ENCODE measurements at places on chromosomes 13 and 19. TPM values are rescaled to one million over a fixed set of nuclear protein-coding genes. Genes with fewer than 3 reads are reported as not detected.

The ZNF90 gene
- total RNA-seq: 0.59 TPM

The EBI3 gene
- total RNA-seq: 0.92 TPM

The ATP8B3 gene
- total RNA-seq: 0.89 TPM

The TTYH1 gene
- total RNA-seq: 1.6 TPM

The ZNF420 gene
- 8.4 TPM for total RNA-seq

The CYP2F1 gene
- not detected for total RNA-seq

The EEF1AKMT1 gene
- 9.1 TPM for total RNA-seq

The GSX1 gene
- total RNA-seq: not detected

The GAMT gene
- 92.5 TPM for total RNA-seq

The KLK6 gene
- total RNA-seq: not detected

- no peak for DNase-seq
Observed at GRCh38 chr13:32426191-32426989, 1.5 kb downstream of the N4BP2L1 start.

DNA sequence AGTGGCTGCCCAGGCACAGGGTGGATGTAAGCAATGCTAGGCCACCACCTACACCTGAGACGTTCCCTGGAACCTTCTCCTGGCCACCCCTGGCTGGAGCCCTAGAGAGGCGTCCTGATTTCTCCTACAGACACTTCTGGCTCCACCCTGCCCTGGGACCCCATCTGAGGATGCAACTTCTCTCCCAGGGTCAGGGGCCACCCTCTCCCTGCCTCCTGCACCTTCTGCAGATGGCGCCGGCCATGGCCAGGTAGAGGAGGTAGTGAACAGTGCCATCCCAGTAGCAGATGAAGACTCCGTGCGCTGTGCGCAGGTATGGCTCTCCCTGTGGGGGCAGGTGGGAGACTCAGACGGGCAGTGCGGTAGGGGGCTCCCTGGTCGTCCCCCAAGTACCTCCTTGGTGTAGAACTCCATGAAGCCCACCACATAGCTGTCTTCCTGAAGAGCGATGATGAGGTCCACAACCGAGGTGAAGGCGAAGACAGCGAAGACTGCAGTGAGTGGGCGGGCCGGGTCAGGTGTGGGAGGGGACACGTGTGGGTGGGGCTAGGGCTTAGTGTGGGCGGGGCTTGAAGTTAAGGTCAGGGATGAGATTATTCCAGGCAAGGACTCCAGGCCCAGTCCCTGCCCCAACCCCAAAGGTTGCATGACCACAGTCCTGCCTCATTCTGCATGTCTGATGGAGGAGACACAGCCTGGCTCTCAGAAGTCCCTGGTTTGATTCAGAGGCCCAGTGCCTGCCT, 3.0 kb downstream of the TM6SF2 start:
- DNase-seq: no peak

DNA sequence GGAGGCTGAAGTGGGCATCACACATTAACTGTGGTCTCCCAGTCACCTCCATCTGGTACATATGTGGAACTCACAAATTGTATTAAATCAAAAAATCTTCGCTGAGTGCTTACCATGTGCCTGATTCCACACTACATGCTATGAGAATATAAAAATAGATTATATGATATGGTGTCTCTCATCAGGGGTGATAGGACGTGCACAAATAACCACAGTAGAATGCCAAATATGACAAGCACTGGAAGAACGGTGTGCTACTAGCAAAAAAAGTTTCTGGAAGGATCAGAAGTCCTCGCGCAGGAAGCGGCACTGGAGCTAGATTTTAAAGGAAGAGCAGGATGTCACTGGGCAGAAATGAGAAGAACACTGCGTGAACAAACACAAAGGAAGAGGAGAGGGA, 62.3 kb downstream of the TBC1D4 start:
- DNase-seq: no peak

DNA sequence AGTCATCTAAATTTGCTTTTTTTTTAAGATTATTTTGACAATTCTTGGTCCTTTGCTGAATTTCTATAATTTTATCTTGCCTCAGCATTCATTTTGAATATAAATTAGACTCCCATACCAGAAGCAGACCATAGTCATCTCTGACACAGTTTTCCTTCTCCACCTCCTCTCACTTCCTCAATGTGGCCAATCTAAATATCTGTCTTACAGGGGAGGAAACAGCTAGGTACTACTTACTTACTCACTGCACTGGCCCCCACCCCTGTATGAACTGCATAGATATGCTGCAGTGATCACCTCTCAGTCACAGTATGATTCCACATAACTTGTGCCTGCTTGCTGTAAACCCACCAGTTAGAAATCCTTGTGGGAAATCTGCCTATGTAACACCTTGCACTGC, 665.6 kb downstream of the FGF9 start:
- DNase-seq: no peak

- no peak for DNase-seq
Observed at GRCh38 chr13:32476021-32476731, 48.2 kb upstream of the N4BP2L1 start.

- DNase-seq: peak; percentile 46
Observed at GRCh38 chr13:112894673-112895481, 74.1 kb upstream of the MCF2L start.

- peak; percentile 27 for DNase-seq
Observed at GRCh38 chr19:50514346-50515167, 844 bp upstream of the ASPDH start.

DNA sequence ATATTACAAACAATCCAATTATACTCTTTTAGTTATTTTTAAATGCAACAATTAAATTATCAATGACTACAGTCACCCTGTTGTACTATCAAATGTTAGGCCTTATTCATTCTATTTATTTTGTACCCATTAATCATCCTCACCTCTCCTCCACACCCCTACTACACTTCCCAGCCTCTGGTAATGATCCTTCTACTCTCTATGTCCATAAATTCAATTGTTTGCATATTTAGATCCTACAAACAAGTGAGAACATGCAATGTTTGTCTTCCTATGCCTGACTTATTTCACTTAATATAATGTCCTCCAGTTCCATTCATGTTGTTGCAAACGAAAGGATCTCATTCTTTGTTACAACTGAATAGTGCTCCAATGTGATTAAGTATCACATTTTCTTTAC, 1414.6 kb downstream of the SLITRK1 start:
- no peak for DNase-seq

- DNase-seq: no peak
Observed at GRCh38 chr13:38602266-38602665, 84.6 kb upstream of the FREM2 start.

DNA sequence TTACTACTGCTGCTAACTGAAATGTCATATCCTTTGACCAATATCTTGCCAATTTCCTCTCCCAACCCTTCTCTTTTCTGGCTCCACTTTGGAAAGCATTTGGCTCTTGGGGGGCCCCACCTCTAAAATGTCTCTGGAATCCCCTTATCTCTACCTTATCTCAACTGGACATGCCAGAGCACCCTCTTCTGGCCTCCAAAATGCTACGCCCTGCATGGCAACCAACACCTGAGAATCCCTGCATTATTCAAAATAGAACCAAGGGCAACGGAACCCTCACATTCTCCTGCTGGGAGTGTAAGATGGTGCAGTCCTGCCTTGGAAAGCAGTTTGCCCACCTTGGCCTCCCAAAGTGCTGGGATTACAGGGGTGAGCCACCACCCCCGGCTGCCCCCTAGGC, 35.3 kb downstream of the CERS4 start:
- DNase-seq: no peak

DNA sequence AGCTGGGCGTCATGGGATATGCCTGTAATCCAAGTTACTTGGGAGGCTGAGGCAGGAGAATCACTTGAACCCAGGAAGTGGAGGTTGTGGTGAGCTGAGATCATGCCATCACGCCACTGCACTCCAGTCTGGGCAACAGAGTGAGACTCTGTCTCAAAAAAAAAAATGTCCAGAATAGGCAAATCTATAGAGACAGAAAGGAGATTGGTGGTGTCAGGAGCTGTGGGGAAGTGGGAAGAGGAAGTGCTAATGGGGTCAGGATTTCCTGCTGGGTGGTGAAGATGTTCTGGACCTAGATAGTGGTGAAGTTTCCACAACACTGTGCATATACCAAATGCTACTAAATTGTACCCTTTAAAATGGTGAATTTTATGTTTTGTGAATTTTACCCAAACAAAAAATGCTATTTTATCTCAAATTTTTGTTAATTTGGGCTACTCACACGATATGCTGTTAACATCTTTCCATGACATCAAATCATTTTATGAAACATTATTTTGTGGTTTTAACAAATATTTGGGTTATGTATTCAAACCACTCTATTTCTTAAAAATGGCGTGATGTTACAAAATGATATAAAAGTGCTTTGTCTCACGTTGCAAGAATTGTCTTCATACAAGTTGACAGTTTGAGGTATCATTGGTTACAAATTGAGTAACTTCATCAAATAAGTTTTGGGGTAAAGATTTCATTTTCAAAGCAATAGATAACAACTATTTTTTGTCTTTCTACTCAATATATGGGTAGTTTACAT, 7.4 kb upstream of the CYP4F3 start:
- DNase-seq: no peak

DNA sequence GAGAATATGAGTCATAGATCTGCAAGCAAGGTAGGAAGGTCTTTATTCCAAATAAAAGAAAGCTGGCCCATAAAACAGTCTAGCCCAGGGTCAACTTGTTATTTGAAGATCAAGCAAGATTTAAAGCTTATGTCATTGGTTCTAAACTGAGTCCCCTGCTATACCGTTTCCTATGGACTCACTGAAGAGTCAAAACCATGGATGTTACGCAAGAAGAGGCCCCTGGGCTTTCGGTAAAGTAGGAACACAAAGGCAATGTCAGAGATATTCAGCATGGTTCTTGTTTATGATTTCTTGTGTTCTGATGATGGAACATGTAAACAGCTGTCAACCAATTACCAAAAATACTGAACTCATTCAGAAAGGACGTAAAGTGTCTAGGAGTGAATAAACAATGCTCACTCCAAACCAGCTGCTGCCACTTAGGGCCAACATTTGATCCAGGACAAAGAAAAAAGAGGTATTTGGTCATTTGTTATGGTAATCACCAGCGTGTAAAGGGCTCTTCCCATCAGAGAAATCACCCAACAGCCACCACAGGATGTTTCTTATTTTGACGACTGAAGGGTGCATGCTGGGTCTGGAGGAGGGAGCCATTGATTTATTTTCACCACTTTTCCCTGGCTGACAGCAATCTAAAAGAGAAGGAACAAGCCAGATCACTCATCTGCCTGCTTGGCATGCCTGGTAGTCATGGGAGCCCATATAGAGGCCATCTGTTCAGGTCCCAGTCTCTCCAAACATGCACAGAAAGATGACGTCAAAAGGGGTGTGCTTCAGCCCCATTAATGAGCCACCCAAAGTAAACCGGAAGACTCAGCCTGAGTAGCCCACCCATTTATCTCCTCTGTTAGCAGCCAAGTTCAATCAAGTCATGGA, 68.3 kb downstream of the FGF14 start:
- no peak for DNase-seq

GRCh38 chr13:77737583-77738200, 40.2 kb downstream of the SLAIN1 start:
- no peak for DNase-seq

- DNase-seq: no peak
Observed at GRCh38 chr13:90732049-90732448, 615.4 kb upstream of the MIR17HG start.

DNA sequence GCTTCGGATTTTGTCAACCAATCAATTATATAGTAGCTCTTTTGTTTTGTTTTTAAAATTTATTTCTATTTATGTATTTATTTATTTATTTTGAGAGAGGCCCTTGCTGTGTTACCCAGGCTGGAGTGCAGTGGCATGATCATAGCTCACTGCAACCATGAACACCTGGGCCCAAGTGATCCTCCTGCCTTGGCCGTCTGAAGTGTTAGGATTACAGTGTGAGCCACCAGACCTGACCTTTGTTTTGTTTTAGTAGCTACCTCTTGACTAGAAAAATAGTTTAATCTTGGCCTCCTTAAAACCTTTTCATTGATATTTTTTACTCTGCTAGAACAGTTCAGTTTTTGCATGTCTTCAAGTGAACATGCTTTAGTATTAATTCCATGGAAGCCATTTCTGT, 15.1 kb downstream of the GARRE1 start:
- no peak for DNase-seq

DNA sequence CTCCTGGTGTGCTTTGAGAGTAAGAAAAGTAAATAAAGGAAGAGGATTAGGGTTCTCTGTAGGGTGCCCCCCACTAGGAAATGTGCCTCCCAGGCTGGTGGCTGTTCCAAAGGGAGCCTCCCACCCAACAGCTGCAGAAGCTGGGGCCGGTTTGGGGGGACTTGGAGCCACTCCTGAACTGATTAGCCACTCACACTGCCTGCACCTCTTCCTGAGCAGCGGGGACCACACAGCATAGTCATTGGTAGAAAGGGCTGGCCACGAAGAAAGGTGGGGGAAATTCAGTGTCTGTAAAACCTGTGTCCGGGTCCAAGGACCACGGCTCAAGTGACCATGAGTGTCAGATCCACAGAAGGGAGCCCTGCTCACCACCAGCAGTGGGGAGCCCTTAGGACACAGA, 55.6 kb downstream of the SPACA7 start:
- DNase-seq: no peak

GRCh38 chr13:97889803-97890202, 63.7 kb upstream of the IPO5 start:
- peak; percentile 62 for DNase-seq

- DNase-seq: no peak
Observed at GRCh38 chr19:49552749-49553148, 24.9 kb downstream of the RCN3 start.

- DNase-seq: no peak
Observed at GRCh38 chr19:13808856-13809255, 13.6 kb downstream of the ZSWIM4 start.

GRCh38 chr13:52128714-52129700, at the start of gene NEK5:
TSS of gene NEK5 (minus strand) at chr13:52129073. CDS start at chr13:52127482, 1,591 bp downstream.
- DNase-seq: peak; percentile 81

GRCh38 chr13:21526707-21527540, 67.8 kb upstream of the ZDHHC20 start:
- DNase-seq: no peak

DNA sequence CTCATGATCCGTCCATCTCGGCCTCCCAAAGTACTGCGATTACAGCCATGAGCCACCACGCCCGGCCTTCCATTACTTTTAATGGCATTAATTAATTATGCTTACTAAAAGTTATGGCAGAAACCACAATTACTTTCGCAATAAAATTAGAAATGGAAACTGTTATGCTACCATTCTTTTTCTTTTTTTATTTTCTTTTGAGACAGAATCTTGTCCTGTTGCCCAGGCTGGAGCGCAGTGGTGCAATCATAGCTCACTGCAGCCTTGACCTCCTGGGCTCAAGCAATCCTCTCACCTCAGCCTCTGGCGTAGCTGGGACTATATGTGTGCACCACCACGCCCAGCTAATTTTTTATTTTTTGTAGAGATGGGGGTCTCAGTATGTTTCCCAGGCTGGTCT, 4.6 kb upstream of the BST2 start:
- no peak for DNase-seq

DNA sequence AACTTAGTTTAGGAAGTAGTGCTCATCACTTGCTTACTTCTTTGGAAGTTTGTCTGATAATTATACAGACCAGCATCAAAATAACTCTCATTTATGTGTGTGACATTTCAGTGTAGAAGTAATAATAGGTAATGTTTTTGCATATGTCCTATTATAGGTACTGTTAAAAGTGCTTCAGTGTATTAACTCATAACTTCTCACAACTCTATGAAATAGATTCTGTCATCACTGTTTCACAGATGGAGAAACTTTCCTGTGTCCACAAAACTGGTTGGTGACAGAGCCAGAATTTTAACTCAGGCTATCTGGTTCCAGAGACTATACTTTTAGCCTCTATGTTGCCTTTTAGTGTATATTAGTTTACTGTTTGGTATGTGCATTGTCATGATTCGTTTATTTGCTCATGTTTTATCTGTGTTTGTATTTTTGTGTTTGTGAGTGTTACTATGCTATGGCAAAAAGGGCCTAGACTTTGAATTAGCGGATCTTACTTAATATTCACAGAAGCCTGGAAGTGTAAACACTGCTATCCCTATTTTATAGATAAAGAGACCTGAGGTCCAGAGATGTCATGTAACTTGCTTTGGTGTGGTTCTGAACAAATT, 12.7 kb downstream of the LPAR6 start:
- DNase-seq: no peak

All from left ventricle myocardium superior (tissue), 1 donor.